ENCODE measurements at places on chromosomes 3 and 15. TPM values are rescaled to one million over a fixed set of nuclear protein-coding genes. Genes with fewer than 3 reads are reported as not detected.

CDHR4 gene
- total RNA-seq, result not detected

BFSP2 gene
- not detected for total RNA-seq

LRRC31 gene
- not detected for total RNA-seq

BCL2A1 gene
- total RNA-seq, result 0.69 TPM

UQCRC1 gene
- 314 TPM for total RNA-seq

GREM1 gene
- not detected for total RNA-seq

UACA gene
- total RNA-seq, result 43.0 TPM

CIDEC gene
- total RNA-seq, result not detected

THRB gene
- 1.3 TPM for total RNA-seq

MAP2K5 gene
- 5.5 TPM for total RNA-seq

SH2D7 gene
- total RNA-seq, result not detected
